SK-N-SH (cell line): ENCODE measurements at places on chromosomes 4 and X.

DNA sequence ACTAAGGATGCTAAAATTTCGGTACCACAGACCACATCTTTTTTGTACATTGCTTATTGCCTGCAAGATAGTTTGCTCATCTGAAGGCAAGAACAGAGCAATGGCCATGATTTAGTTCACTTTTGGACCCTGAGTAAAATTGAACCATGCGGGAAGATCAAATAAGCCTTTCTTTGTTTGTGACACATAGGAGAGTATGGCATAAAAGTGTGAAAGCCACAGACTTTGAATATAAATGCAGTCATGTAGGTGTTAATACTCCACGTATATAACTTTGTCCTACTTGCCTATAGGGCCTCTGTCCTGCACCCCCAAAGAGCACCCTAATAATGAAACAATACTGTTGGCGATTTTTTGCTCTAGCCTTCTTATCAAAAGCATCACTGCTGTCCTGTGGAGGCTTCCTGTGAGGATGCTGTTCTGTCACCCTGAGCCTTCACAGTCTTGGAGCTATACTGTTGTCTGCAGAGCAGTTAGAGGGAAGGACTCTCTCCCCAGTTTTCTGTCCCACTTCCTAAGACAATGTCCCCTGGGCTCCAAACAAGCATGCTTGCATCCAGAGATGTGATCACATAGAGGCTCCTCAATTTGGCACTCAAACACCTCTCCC, 10.2 kb upstream of the CXCL13 start:
- DNase-seq: no peak

GRCh38 chr4:1841887-1842210, 14.1 kb downstream of the LETM1 start:
- no peak for DNase-seq

- no peak for DNase-seq
Measured at GRCh38 chr4:109671350-109671749, 31.9 kb downstream of the CASP6 start.

DNA sequence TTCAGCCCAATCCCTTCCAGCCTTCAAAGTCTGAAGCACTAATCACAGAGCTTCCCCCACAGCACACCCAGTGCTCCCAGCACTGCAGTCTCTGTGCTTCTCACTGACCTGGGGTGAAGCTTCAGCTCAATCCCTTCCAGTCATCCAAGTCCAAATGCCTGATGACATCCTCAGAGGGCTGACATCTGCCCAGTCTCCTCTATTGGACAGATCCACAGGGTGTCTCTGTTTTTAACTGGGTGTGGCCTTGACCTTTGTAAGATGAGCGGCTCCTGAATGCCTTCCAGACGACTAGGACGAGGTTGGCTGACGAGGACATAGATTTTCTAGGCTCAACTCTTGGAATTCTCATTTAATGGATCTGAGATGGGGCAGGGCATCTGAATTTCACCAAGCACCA, 7.6 kb upstream of the SLC2A9 start:
- DNase-seq: no peak

GRCh38 chr4:11120435-11120834, 308.3 kb downstream of the HS3ST1 start:
- no peak for DNase-seq

GRCh38 chrX:150438165-150438564, 75.0 kb downstream of the MAMLD1 start:
- DNase-seq: no peak

DNA sequence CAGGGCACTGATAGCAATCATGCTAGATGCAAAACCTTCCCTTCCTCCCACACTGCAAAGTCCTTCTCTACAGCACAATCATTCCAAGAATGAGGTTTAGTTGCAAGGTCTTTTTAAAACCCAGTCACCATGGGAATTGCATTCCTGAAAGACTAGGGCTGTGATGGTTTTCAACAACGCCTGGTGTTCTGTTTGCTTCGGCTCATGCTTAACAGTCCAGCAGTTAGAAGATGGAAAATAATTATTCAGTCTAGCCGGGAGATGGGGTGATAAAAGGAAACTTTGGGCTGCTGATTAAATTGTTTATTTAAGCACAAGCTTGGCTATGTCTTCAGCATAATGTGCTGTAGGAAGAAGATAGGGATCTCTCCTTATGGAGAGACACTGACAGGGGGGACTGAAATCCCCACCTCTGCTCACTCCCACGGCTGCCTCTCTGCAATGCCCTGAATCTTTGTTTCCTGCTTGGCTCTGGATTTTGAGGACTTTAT, 211.4 kb downstream of the MID1IP1 start:
- peak; percentile 9 for DNase-seq

GRCh38 chr4:59671037-59671436, 1529.1 kb upstream of the ADGRL3 start:
- no peak for DNase-seq

DNA sequence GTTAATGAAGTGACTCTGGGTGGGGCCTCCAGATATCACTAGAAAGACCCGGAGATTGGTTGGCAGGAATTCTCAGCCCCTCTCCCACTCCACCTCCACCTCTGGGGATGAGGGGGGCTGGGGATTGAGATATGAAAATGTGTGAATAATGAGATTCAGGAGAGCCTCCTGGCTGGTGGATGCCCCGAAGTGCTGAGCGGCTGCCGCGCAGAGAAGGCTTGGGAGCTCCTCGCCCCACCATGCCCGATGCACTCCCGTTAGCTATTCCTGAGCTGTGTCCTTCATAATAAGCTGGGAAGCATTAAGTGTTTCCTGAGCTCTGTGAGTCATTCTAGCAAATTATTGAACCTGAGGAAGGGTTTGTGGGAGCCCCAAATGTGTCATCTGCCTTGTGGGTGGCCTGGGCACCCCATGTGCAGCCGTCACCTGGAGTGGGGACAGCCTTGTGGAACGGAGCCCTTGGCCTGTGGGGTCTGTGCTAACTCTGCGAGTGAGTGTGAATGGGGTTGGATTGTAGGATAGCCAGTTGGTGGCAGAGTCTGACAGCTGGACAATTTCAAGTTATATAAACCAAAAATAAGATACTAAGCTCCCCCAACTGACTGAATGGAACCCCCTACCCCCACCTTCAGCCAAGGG, 4.4 kb upstream of the MAEA start:
- DNase-seq: no peak

DNA sequence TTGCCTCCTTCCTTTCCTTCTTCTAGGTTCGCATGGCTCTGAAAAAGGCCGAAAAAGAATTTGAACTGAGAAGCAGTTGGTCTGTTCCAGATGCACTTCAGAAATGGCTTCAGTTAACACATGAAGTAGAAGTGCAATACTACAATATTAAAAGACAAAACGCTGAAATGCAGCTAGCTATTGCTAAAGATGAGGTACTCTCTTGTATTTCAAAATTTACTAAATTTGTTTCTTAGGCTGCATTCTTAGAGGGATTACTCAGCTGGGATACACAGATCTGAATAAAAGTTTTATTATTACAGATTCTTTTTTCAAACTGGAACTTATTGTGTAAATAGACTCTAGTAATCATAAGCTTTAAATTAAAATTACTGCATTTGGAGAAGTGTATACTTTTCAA, 146.9 kb downstream of the STIM2 start:
- no peak for DNase-seq

GRCh38 chrX:17549107-17549651, 174.2 kb downstream of the NHS start:
- DNase-seq: no peak

DNA sequence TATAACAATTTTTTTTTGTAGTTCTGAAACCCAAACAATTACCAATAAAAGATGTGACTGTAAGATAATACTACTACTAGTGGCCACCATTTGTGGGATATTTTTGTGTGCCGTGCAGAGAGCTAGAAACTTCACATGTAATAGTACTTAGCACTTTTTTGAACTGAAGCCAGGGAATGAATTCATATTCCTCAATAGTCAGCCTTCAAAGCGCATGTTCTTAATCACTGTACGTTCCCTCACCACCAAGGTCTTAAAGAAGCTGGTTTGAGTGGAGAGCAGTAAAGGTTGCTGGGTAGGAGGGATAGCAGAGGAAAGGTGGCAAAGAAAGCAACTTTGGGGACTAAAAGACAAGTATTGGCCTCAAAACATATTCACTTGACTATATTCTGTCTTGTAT, 9.6 kb upstream of the RUFY3 start:
- no peak for DNase-seq

GRCh38 chr4:185229021-185229818, 19.8 kb downstream of the SNX25 start:
- DNase-seq: no peak

GRCh38 chr4:145390571-145390970, 91.1 kb upstream of the SMAD1 start:
- no peak for DNase-seq

- no peak for DNase-seq
Measured at GRCh38 chrX:150308532-150309157, 54.5 kb upstream of the MAMLD1 start.

GRCh38 chrX:44643723-44644122, 101.1 kb upstream of the FUNDC1 start:
- no peak for DNase-seq

DNA sequence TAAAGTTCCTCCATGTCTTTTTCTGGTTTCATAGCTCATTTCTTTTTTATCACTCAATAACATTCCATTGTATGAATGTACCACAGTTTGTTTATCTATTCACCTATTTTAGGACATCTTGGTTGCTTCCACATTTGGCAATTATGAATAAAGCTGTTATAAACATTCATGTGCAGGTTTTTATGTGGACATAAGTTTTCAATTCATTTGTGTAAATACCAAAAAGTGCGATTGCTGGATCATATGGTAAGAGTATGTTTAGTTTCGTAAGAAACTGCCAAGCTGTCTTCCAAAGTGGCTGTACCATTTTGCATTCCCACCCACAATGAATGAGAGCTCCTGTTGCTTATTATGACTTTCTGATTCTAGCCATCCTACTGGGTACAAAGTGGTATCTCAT, 36.3 kb upstream of the ZFX start:
- no peak for DNase-seq

DNA sequence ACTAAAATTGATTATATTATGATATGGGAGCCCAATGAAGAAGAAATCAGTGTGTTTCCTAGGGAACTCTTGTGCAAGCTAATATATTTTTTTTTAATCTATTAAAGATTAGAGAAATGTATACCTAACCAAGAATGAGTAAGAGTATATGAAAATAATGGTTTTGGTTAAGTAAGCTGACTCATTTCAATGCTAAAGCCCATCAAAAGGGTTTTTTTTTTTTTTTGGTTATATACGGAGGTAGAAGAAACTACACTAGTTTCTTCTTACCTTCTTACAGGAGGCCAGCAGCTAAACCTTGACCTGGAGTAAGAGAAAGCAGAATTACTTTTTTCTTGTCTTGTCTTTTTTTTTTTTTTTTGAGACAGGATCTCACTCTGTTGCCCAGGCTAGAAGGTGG, 27.5 kb downstream of the RUFY3 start:
- DNase-seq: no peak

GRCh38 chrX:13248867-13249486, 70.9 kb downstream of the ATXN3L start:
- DNase-seq: no peak

DNA sequence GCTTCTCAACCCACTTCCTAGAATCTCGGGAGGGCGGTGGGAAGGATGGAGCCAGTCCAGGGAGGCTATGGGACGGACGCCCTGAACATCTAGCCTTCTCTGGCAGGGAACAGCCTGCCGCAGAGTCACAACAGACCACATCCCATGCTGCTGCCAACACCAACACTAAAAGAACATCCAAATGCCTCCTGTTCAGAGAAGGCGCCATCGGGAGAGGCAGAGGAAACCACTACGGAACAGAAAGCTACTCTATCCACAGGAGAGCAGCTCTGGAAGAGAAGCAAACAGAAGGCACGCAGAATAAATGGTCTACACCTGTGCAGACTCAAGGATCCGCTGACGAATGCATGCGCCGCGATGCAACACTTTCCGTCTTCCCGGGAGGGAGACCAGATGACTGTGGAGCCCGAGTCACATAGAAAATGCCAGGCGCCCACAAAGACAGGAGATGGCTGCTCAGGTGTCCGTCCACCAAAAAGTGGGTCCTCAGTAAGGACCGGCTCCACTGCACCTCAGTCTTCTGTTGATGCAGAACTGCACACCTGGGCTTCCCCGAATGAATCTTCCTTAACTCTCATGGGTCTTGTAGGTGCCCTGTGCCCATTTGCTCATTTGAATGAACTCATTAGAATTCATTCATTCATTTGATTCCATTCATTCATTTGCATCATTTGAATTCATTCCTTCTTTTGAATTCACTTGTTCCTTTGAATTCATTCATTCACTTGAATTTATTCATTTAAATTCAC, 217.5 kb downstream of the DHRSX start:
- no peak for DNase-seq

- no peak for DNase-seq
Measured at GRCh38 chrX:18017411-18017810, 156.3 kb upstream of the RAI2 start.

DNA sequence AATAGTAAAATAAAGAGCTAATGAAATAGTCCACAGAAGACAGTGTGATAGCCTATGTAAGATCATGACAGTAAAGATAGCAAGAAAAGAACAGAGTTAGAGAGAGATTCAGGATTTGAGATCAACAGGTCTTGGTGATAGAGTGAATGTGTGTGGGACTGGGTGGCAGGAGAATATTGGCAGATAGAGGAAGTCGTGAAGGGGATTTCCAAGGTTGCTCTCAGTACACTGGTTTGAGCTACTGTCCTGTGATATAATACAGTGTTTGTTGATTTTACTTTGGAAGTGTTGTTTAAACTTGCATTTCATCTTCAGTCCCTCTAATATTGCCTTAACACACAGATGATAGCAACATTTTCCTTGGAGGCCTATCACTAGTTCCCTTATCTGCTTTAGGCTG, 44.1 kb downstream of the DTHD1 start:
- DNase-seq: no peak

- no peak for DNase-seq
Measured at GRCh38 chr4:7338876-7339623, 95.7 kb downstream of the PSAPL1 start.
